ENCODE measurements at places on chromosomes 12 and 14. TPM values are rescaled to one million over a fixed set of nuclear protein-coding genes. Genes with fewer than 3 reads are reported as not detected.

SLC38A4 gene
- total RNA-seq: 0.09 TPM

ATG101 gene
- total RNA-seq: 38.1 TPM

TGFB3 gene
- 2.3 TPM for total RNA-seq

RERG gene
- 4.3 TPM for total RNA-seq

GNS gene
- total RNA-seq: 21.4 TPM

RNASE3 gene
- total RNA-seq: not detected

ARHGAP9 gene
- total RNA-seq: 6.0 TPM
